ENCODE measurements at places on chromosomes 3 and 15.

DNA sequence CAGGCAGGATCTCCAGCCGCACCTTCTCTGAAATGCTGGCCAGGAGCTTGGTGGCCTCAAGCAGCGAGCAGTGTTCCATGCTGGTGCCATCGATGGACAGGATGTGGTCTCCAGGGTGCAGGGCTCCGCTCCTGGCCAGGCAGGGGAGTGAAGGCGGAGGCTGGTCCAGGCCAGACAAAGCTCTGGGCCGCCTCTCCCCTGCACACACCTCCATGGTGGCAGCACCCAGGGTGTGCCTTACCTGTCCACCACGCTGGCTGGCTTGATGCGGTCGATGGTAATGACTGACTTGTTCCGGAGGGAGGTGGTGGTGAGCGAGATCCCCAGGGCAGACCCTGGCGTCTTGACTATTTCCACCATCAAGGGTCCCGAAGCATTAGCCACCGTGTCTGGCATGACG lies 20.0 kb downstream of the GRIP2 start:
- no peak for DNase-seq

DNA sequence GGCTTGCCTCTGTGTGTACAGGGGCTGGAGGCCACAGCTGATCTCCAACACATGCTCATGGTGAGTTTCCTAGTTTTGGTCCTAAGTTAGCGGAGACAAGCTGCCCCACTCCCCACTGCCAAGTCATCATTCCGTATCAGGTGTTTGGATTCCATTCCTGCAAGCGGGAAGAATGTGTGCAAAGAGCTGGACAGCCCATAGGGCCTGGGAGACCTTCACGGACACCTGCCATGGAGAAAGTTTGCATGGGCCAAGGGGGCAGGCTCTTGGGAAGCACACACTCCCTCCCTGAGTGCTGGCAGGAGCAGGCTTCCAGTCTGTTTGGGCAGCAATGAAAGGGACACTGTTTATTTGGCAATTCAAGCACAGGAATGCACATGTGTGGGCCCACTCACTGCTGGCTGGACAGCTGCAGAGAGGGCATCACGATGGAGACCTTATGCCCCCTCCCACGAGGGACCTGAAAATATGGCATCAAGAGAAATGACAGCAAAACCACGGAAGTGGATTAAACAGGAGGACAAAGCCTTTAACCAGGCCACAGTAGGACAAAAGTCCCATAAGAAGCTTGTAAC lies 149.7 kb downstream of the KLF13 start:
- no peak for DNase-seq

GRCh38 chr3:48285675-48286074 lies 44.8 kb downstream of the ZNF589 start:
- DNase-seq = peak; percentile 17

- peak; percentile 91 for DNase-seq
Measured at GRCh38 chr3:196793246-196793645, 53.6 kb downstream of the PAK2 start.

DNA sequence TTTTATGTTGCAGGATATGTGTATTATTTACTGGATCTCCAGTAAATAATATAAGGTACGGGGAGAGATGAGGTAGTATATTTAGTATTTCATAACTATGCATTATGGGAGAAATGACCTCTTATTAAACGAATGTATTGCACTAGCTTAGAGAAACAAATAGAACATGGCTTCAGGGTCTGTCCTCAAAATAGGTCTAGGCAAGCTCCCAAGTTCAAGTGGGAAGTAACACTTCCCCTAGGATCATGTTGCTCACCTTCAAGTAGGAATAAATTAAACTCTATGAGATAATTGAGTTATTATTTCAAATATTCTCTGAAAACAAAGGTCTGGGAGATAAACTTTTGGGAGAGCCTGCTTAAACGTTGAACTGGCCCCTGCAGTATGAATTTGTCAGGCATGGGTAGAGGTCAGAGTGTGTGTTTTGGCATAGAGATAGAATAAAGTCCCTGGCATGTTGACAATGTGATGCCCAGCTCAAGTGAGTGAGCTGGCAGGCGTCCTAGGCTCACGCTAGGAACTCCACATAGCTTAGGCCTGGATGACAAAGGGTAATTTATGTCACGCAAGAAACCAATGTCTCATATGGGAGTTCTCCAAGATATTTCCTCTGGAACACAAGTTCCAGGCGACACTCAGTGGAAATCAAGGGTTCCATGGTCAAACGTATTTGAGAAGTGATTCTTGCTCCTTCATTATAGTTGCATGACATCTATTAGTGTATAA lies 236.8 kb downstream of the CACNA2D3 start:
- DNase-seq = no peak

DNA sequence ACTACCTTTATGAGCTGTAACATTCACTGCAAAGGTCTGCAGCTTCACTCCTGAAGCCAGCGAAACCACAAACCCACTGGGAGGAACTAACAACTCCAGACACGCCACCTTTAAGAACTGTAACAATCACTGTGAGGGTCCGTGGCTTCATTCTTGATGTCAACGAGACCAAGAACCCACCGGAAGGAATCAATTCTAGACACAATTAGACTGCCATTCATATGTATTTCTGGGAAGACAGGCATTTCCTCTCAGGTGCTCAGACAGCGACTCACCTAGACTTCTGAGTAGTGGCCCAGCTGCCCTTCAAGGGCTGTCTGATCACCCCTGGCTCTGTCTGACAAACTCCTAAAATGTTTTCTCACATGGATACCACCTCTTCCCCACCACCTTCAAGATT lies 506.8 kb downstream of the PDCD6IP start:
- no peak for DNase-seq

DNA sequence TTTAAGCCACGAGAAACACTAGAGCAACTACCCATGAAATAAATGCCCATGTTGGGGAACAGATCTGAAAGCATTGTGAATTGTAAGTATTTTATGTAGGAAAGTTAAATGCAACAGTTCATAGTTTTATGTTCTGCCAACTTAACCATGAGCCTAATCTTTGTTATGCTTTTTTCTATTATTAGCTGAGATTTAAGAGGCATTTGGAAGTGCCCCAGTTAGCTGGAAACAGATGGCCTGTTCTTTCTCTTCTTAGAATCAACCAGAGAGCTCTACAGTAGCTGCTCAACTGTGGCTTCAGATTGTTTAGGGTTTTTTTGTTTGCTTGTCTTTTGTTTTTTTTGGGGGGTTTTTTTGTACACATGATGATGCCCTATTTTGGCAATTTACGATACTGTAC lies 284.4 kb downstream of the KCNH8 start:
- DNase-seq = no peak

- peak; percentile 92 for DNase-seq
Measured at GRCh38 chr3:159077860-159078259, 276.0 kb downstream of the MFSD1 start.

- DNase-seq = no peak
Measured at GRCh38 chr3:115706311-115706829, 83.1 kb downstream of the GAP43 start.

DNA sequence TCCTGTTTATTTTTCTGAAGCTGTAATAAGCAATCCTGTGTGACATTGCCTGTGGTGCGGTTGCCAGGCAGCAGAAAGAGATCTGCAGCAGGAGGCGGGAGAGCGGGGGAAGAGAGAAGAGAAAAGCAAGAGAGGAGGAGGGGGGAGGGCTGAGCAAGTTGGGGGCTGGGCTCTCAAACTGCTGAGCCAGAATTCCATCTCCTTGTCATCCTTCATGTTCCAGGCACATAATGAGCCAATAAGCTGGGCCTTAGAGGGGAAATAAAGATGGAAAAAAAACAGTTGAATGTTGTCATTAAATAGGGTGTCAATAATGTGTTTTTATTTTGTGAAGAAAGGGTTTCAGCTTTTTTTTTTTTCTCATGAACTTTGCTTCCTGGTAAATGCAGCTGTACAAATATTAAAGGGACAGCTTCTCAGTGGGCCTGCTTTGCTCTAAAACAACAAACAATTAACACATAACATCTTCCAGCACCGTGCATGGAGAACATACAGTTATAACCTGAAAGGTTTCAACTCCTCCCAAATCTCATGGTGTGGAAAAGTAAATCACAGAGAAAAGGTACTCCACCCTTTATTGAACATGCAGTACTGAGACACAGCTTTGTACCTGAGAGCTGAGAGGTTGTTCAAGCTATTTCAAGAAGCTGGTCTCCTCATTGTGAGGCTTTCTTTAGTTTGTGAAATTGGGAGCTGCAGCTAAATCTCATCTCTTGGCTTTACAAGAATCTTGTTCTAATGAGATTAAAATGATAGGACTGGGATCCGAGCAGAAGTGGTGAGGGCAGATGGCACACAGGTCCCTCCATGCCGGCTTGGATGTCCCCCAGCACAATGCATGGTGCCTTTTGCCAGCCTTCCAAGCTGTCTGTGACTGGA lies 451.1 kb upstream of the KCNMB2 start:
- peak; percentile 83 for DNase-seq

- DNase-seq = no peak
Measured at GRCh38 chr15:49026700-49027099, 19.5 kb downstream of the SECISBP2L start.

- no peak for DNase-seq
Measured at GRCh38 chr3:34703053-34703452, 904.6 kb downstream of the PDCD6IP start.

DNA sequence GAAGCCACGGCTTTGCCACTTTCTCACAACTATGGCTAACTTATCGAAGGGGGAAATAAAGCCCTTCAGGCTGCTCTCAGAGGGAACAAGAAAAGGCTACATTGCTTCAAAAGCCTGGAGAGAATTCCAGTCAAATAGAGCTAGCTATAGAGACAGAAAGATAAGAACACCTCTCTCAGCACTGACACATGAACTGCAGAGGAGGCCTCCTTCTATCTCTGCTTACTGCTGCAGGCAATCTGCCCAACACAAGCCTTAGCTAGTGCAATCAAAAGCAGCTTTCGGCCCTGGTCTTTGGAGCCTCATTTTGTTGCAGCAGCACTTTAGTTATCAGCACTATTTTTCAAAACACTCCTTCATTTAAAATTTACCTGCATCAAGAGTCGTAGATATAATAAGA lies 118.4 kb upstream of the ROBO1 start:
- DNase-seq = peak; percentile 13

- DNase-seq = no peak
Measured at GRCh38 chr3:194773216-194773615, 87.5 kb downstream of the FAM43A start.

DNA sequence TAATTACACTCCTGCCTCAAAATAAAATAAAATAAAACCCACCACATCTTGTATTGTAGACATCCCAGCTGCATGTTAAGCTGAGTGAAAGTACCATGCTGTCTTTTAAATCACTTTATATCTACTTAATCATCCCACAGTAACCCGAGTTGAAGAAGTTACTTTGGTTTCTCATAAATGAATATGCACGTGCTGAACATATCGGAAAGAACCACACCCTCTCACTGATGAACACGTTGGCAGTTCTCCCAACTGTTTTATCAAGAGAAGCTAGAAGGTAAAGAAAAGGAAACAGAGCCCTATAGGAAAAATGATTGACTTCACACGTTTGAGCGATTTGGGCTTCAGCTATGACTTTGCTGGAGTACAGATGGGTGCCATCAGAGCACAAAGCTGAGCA lies 15.9 kb upstream of the TM4SF19 start:
- no peak for DNase-seq

DNA sequence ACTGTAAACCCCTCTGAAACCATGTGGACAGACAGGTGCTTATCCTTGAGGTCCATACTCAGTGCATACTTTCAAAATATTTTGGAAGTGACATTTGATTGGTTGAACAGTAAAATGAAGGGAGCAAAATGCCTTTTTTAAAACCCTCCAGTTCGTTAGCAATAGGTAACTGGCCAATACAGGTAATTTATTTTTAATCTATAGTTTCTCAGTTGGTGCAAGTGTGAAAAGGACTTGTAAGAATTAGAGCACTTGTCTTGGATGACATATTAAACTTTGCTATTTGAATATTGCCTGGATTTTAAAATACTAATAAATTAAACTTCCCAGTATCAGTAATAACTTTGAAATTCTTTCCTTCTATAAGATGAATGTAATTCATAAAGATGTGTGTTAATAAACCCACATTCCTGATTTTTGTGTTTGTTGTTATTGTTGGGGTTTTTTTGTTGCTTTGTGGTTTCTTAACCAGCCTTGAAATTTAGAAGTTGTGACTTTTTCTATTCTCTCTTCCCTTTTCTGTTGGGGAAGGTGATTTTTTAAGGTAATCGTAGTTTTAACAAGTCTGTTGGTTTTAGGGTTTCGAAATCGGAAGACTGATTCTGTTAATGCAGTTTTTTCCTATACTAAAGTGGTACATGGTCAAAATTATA lies 90.0 kb downstream of the STT3B start:
- no peak for DNase-seq

GRCh38 chr3:142962175-142962519 lies 1.3 kb downstream of the PAQR9 start:
- DNase-seq = no peak

- no peak for DNase-seq
Measured at GRCh38 chr15:22962611-22963010, 17.6 kb downstream of the CYFIP1 start.

DNA sequence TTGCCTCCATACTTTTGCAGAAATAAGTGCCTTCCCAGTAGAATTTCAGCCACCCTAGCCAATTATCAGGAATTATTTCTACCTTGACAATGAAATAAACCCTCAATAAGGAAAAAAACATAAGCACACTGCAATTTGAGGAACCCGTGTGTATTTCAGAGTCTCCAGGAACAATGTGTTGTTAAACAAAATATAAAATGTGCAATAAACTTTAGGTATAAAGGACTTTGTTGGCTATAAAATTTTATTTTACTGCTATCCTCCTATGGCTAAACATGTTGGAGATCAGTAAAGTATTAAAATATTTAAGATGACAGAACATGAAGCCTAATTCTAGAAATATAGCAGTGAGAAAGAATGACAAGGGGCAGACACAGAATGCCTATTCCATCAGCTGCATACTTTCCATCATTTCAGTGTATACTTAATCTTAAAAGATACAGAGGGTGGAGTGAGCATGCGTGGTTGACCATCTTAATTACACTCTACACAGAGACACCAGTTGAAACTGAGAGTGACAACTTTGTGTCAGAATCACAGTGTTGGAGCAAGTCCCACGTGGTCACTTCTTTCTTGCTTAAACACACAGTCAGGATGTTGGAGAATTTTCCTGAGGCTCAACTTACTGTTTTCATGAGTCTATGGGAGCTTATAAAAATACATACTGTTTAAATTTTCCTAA lies 79.0 kb upstream of the SUCLG2 start:
- no peak for DNase-seq

DNA sequence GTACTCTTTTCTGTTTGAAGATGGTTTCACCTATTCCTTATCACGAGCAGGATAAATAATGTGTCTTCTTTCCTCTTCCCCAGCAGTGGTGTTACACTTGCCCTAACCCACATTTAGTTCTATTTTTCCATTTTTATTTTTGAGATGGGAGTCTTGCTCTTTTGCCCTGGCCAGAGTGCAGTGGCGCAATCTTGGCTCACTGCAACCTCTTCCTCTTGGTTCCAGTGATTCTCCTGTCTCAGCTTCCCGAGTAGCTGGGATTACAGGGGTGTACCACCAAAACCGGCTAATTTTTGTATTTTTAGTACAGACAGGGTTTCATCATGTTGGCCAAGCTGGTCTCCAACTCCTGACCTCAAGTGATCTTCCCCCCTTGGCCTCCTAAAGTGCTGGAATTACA lies 372.4 kb downstream of the FOXP1 start:
- no peak for DNase-seq
